ENCODE measurements at places on chromosomes 11 and 22. TPM values are rescaled to one million over a fixed set of nuclear protein-coding genes. Genes with fewer than 3 reads are reported as not detected.

GRCh38 chr11:47257517-47258316 lies at the start of gene NR1H3:
TSS of gene NR1H3 (plus strand) at chr11:47257996. CDS start at chr11:47259217, 1,221 bp downstream.
- peak; percentile 79 for DNase-seq

DNA sequence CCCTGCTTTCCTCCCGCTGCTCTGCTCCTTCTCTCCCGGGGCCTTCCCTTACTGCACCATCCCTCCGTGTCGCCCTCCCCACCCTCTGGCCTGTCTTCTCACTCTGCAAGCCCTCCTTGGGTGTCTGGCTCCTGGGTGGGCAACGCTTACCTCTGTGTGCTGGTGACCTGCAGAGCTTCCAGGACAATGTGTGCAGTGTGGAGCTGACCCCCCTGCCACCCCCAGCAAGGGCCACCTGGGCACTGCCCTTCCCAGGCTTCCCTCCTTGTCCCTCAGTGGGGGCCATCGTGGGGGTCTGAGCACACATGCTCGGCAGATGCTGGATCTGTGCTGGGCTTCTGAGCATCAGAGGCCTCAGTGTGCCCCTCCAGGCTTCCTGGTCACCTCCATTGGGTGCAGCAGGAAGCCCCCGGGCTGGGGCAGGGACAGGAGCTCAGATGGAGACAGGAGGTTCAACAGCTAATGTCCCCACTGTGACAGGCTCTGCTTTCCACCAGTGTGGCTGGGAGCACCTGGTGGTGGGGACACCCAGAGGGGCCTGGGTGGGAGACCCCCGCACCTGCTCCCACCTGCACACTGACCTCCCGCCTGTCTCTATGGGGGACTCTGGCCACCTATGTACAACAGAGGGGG lies 7.8 kb upstream of the BRSK2 start:
- DNase-seq = no peak

Gene AMPD3
- polyA plus RNA-seq = 1.7 TPM

Gene TTLL12
- 9.3 TPM for polyA plus RNA-seq

Gene EXPH5
- 0.05 TPM for polyA plus RNA-seq

Gene CNGA4
- 0.08 TPM for polyA plus RNA-seq

- DNase-seq = no peak
These were observed 15.1 kb upstream of the CSRP3 start for GRCh38 chr11:19216709-19217374.

Gene KDM4E
- polyA plus RNA-seq = not detected

Gene TCN2
- polyA plus RNA-seq = 4.1 TPM

- DNase-seq = no peak
These were observed 6.3 kb downstream of the KLHL35 start for GRCh38 chr11:75426720-75427086.

Gene POTEH
- 1.3 TPM for polyA plus RNA-seq

Gene IFT27
- polyA plus RNA-seq = 29.4 TPM

DNA sequence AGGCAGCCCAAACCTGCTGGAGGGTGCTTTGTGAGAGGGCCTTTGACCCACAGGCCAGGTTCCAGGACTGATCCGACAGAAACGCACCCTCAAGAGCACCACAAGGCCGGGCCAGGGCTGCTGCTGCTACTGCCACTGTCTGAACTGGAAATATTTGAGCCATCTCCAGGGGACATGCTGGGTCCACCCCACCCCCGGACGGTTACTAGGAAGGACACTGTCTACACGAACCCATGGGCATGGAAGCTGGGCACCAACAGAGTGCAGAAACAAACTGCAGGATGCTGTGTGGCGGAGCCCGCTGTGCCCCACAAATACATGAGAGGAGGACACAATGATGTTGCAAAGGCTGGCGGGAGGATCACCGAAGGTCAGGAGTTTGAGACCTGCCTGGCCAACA lies 283.7 kb downstream of the CTTN start:
- no peak for DNase-seq

All from SK-N-SH (cell line).